Myometrial cell (primary cell): ENCODE measurements at places on chromosomes 12 and 14. TPM values are rescaled to one million over a fixed set of nuclear protein-coding genes. Genes with fewer than 3 reads are reported as not detected.

TAS2R7 gene
- total RNA-seq: not detected in 2 replicates

TNFAIP2 gene
- total RNA-seq: 45.6 and 57.4 TPM in 2 replicates

HNF1A gene
- total RNA-seq: not detected in 2 replicates

DNAI7 gene
- total RNA-seq: not detected in 2 replicates

SRRM4 gene
- not detected in 2 replicates for total RNA-seq

NUBPL gene
- 15.8 and 16.1 TPM in 2 replicates for total RNA-seq

MYRFL gene
- not detected in 2 replicates for total RNA-seq

STRAP gene
- 164 and 165 TPM in 2 replicates for total RNA-seq

CDH24 gene
- 5.0 and 7.2 TPM in 2 replicates for total RNA-seq

OTX2 gene
- not detected in 2 replicates for total RNA-seq

TUBA1A gene
- 1,622 and 1,849 TPM in 2 replicates for total RNA-seq

TAS2R20 gene
- 0.35 TPM in 1 of 2 replicates, not detected in the other for total RNA-seq

SLC38A4 gene
- total RNA-seq: 0.53 and 0.58 TPM in 2 replicates

SYCP3 gene
- total RNA-seq: 0.18 TPM in 1 of 2 replicates, not detected in the other

PRB2 gene
- not detected in 2 replicates for total RNA-seq

TTC8 gene
- 31.5 and 37.2 TPM in 2 replicates for total RNA-seq

RASSF8 gene
- 11.8 and 19.1 TPM in 2 replicates for total RNA-seq

CLEC6A gene
- total RNA-seq: not detected in 2 replicates

SLC16A7 gene
- total RNA-seq: 11.0 and 29.4 TPM in 2 replicates

SLC2A3 gene
- 47.6 and 59.4 TPM in 2 replicates for total RNA-seq

FANCM gene
- 4.9 and 8.0 TPM in 2 replicates for total RNA-seq

METTL3 gene
- 49.4 and 51.6 TPM in 2 replicates for total RNA-seq

COX14 gene
- 45.3 and 45.9 TPM in 2 replicates for total RNA-seq

MYH6 gene
- not detected in 2 replicates for total RNA-seq

PLEKHA5 gene
- 12.1 and 17.5 TPM in 2 replicates for total RNA-seq

FGD6 gene
- total RNA-seq: 4.9 and 6.6 TPM in 2 replicates

NXPH4 gene
- 0.71 and 1.2 TPM in 2 replicates for total RNA-seq

OR4K2 gene
- total RNA-seq: not detected in 2 replicates

LRTM2 gene
- total RNA-seq: not detected in 2 replicates

TM9SF1 gene
- total RNA-seq: 85.9 and 92.5 TPM in 2 replicates

CHGA gene
- not detected in 2 replicates for total RNA-seq

COQ6 gene
- 19.3 and 23.2 TPM in 2 replicates for total RNA-seq

MYF6 gene
- total RNA-seq: not detected in 2 replicates

ERBB3 gene
- total RNA-seq: 0.35 TPM in 1 of 2 replicates, not detected in the other

CLEC2A gene
- total RNA-seq: not detected in 2 replicates

BCL11B gene
- under 0.01 TPM in 1 of 2 replicates, not detected in the other for total RNA-seq

P2RX7 gene
- 1.6 and 4.6 TPM in 2 replicates for total RNA-seq

SIX4 gene
- total RNA-seq: 10.1 and 12.7 TPM in 2 replicates

BIN2 gene
- total RNA-seq: not detected in 2 replicates

LARP4 gene
- total RNA-seq: 13.3 and 19.3 TPM in 2 replicates

C1QL4 gene
- 0.58 and 0.89 TPM in 2 replicates for total RNA-seq

ACRBP gene
- total RNA-seq: 0.18 TPM in 1 of 2 replicates, not detected in the other

KRT85 gene
- not detected in 2 replicates for total RNA-seq

FAR2 gene
- total RNA-seq: 3.2 and 8.7 TPM in 2 replicates
